Adipocyte (in vitro differentiated cells): ENCODE measurements at places on chromosomes 3 and 15.

DNA sequence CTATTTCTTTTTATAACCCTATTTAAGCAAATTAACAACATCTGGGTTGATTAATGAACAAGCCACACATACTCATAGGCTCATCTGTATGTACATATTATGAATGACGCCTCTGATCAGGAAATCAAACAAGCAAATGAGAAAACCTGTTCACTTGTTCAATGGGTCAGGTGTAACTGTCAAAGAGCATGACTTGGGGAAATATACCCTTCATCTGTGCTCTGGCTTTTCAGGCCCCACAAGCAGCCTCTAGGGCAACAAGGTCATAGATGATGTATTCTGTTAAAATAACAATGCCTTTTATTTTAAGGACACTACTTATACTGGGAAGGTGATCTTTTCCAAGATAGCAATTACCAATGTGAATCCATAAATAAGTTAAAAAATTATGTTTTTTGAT is 102.0 kb downstream of the RBMS3 start:
- DNase-seq: no peak

- DNase-seq: peak; percentile 0
Observed at GRCh38 chr3:131630807-131631206, 128.0 kb upstream of the MRPL3 start.

DNA sequence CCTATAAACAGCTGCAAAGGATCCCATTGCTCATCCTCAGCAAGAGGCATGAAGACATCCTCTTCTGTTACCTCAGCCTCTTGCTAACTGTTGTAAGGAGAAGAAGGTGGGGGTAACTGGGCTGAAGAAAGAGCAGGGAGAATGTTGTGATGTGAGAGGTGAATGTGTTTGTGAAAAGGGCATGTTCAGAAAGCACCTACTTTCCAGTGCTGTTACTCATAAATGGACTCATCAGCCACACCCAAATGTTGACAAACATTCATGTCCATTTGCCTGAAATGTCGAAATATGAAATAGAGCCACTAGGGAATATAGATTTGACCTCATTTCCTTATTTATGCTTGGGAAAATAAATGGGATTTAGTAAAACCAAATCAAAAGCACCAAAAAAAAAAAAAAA is 12.6 kb downstream of the SLC24A1 start:
- peak; percentile 41 for DNase-seq

DNA sequence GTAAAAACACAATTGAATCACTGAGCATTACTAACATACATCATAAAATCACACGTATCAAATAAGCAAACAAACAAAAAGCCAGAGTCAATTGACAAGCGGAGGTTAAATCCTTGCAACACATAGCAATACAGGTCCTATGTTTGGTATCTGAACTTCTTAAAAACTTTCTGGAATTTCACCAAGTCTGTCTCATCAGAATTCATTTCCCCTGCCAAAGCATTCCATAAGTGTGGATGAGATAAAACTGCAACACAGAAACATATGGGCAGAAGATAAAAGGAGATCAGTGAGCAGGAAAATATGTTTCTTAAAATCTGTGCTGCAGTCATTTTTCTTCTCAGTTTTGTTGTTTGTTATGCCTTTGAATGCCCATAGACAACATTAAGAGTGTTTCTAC is 1155.5 kb downstream of the TBL1XR1 start:
- peak; percentile 66 for DNase-seq

- no peak for DNase-seq
Observed at GRCh38 chr3:69290006-69290405, 95.9 kb downstream of the FRMD4B start.

GRCh38 chr15:96121086-96121920 is 209.2 kb upstream of the NR2F2 start:
- DNase-seq: peak; percentile 15

GRCh38 chr3:25396251-25396650 is 31.8 kb upstream of the RARB start:
- DNase-seq: no peak

GRCh38 chr3:138785951-138786350 is 48.8 kb downstream of the PIK3CB start:
- no peak for DNase-seq

- peak; percentile 88 for DNase-seq
Observed at GRCh38 chr15:56496635-56497034, 31.7 kb upstream of the MNS1 start.

DNA sequence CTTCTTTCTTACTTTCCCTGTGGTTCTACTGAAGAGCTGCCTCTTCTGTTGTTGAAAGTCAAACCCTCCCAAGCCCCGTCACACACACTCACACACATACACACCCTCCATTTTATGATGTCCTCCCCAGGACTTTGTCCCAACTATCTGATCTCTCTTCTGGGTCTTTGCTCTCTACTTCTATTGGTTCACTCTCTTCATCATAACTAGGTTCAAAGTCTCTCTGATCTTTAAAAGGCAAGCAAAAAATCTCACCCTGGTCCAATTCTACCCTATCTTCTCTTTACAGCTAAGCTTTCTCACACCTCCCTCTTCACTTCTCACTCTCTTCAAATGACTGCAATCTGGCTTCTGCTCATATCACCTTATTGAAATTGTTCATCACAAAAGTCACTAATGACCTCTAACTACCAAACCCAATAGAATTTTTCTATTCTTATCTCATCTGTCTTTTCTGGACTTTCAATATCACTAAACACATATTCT is 34.8 kb downstream of the LRRFIP2 start:
- DNase-seq: no peak

DNA sequence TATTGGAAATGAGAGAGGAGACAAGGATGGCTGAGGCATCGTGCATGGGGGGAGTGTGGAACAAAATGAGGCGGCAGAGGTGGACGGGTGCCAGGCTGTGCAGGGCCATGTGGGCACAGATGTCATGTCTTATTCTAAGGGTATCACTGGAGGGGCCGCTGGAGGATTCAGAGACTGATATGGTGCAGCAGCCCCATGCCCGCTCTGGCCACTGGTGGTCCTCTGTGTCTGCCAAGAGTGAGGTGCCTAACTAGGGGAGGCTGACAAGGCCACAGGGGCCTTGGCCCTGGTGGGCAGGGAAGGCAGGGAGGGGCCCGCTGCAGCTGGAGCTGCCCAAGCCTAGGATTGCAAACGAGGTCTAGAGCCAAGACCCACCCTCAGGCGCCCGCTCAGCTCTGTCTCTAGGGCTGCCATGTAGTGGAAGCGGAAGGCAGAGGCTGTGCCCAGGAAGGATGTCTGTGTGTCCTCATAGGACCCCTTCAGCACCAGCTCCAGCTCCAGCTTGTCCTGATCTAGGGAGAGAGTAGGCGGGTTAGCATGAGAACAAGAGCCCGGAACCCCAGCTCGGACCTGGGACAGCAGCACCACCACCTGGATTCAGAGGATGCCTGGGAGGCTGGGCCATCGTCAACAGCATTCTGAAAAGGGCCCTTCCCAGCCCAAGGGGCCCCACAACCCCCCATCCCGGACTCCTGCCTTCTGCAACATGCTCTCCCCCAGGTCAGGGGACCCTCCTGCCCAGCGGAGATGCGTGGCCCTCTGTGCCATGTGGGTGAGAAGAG is 11.3 kb downstream of the PLA2G4D start:
- DNase-seq: no peak

- peak; percentile 9 for DNase-seq
Observed at GRCh38 chr3:63814237-63814636, 4.9 kb upstream of the C3orf49 start.
